Activated T-helper 17 cell treated with anti-CD3 and anti-CD28 coated beads, Interleukin-2, amount 50 U/mL, for 72 hours (primary cell): ENCODE measurements at places on chromosomes 12 and 14.

DNA sequence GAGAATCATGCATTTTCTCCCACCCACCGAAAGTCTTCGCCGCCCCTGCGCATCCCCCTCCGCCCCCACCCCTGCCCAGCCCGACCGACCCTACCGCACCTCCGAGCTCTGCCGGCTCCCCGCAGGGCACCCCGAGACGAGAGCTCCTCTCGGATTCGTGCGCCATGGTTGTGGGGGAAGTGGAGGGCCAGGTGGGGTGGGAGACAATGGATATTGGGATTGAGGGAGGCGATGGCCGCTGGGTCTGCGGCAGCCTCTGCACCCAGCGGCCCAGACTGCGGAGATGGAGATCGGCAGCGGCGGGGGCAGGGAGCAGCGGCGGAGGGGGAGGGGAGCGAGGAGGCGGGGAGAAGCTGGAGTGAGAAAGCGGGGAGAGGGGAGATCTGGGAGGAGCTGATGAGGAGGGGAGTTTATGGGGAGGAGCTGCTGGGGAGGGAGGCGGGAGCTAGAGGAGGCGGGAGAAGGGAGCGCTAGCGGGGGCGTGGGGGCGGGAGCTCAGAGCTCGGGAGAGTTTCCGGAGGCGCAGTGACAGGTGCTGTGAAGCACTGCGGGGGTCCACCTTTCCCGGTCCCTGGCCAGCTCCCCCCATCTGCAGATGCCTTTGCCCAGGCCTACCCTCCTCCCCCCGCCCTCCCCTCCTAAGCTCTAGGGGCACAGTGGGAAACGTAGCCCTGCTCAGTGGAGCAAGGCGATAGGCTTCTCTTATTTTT lies at the start of gene SALL2:
SALL2 (minus strand) TSS at position 385 of the 710 bp plus-strand sequence; CDS start at position 166, 219 bp downstream.
- H3K4me1 ChIP-seq, result peaks cover 5% of the 10 kb centered on the region
- no peaks in the 10 kb centered on the region for H3K36me3 ChIP-seq
- no peaks in the 10 kb centered on the region for H3K27me3 ChIP-seq
- H3K27ac ChIP-seq, result peak within 1 kb of the TSS; percentile 69
- H3K4me3 ChIP-seq, result peak within 1 kb of the TSS; percentile 81

DNA sequence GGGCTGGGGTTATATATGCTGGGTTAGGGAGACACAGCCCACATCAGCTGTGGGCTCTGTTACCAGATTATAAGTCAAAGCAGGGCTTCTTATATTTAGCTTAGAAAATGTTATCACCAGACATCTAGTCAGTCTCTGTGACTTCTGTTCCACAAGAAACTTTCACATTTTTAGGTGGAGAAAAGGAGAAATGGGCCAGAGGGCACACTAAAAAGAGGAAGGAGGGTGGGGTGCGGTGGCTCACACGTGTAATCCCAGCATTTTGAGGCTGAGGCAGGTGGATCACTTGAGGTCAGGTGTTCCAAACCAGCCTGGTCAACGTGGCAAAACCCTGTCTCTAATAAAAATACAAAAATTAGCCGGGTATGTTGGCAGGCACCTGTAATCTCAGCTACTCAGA lies 28.0 kb upstream of the SLC38A1 start:
- H3K4me1 ChIP-seq, result no peaks in the 10 kb centered on the region

DNA sequence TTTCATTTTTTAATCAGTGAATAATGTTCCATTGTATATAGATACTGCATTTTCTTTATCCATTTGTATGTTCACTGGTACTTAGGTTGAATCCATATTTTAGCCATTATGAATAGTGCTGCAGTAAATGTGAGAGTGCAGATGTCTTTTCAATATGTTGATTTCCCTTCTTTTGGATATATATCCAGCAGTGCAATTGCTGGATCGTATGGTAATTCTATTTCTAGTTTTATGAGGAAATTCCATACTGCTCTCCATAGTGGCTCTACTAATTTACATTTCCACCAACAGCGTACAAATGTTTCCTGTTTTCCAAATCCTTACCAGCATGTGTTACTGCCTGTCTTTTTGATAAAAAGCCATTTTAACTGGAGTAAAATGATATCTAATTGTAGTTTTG lies 288.5 kb upstream of the GARIN2 start:
- no peak for ATAC-seq
- H3K4me1 ChIP-seq, result no peaks in the 10 kb centered on the region
- H3K27me3 ChIP-seq, result no peaks in the 10 kb centered on the region
- H3K4me3 ChIP-seq, result no peak overlapping the region

DNA sequence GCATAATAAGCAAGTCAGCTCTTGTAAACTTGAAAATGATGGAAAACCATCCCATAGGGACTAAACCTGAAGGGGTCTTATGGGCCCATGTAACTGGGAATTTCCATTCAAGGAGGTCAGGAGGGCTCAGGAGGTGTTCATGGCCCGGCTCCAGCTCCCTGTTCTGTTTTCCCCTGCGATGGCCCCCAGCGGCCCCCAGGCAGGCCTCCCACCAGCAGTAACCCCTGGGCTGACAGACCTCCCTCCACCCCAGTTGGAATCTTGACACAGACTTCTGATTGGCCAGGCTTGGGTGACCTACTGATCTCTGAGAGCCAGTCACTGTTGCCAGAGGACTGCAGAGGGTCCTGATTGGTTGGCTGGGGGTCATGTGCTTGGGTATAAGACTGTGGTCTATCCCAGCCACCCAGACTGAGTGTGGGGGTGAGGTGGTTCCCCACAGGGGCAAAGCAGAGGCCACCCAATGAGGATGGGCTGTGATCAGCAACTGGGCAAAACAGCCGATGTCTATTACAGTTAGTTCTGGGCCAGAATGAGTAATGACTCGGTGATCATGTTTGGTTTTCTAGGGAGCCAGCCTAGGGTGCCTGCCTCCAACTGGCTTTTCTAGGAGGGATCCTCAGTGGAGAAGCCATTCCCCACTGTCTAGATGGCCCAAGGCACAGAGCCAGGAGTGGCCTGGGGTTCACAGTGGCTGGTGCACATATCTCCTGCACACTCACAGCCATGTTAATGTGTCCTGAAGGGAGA lies 27.0 kb downstream of the RHOF start:
- no peak overlapping the region for H3K27ac ChIP-seq
- ATAC-seq, result peak; percentile 65
- no peaks in the 10 kb centered on the region for H3K27me3 ChIP-seq
- H3K4me3 ChIP-seq, result no peak overlapping the region
- H3K4me1 ChIP-seq, result peaks cover 4% of the 10 kb centered on the region

GRCh38 chr14:43903209-43903608 lies 603.9 kb downstream of the FSCB start:
- H3K36me3 ChIP-seq, result no peaks in the 10 kb centered on the region
- H3K4me3 ChIP-seq, result no peak overlapping the region
- H3K4me1 ChIP-seq, result no peaks in the 10 kb centered on the region
- H3K27me3 ChIP-seq, result no peaks in the 10 kb centered on the region

DNA sequence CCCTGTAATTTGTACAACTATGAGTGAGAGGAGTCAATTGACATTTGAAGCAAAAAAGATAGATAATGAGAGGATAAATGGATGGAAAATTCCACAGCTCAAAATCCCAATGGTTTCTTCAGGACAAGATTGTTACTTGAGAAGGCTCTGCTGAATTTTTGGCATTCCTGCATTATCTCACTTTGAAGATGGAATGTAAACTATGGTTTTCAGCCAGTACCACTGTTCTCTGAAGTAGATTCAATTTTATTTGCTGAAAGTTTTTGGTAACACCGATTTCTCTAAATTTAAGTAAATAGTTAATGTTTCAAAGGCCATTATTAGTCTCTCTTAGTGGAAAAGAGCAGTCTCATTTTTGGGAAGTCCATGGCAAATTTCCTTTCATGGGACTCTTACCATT lies 121.9 kb upstream of the SLC38A2 start:
- H3K27ac ChIP-seq, result no peak overlapping the region
- H3K27me3 ChIP-seq, result no peaks in the 10 kb centered on the region
- H3K4me3 ChIP-seq, result no peak overlapping the region

DNA sequence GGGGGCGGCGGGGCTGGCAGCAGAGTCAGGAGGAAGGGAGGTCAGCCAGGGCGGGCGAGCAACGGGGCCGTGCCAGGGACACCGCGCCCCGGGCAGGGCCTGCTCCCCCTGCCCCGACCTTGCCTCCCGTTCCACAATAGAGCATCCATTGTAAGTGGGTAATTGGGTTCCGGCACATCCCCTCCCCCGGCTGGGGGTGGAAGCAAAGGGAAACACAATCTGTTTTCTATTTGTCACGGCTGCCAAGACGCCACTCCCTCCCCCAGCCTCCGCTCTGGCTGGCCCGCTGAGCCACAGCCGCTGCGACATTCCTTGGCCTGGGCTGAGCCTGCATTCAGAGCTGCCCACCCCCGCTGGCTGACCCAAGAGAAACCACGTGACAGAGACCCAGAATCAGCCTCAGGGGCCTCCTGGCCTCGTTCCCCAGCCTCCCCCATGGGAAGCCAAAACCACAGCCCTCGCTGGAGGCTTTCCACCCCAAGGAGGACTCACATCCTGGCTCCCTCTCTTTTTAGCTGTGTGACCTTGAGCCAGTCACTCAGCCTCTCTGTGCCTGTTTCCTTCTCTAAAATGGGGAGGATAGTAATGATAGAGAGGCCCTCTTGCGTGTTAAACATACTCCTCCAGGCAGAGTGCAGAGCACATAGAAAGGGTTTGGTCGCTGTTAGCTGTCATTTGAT lies 117.6 kb downstream of the SCARB1 start:
- H3K4me1 ChIP-seq, result peaks cover 5% of the 10 kb centered on the region
- H3K4me3 ChIP-seq, result no peak overlapping the region
- H3K36me3 ChIP-seq, result no peaks in the 10 kb centered on the region
- no peak overlapping the region for H3K27ac ChIP-seq

DNA sequence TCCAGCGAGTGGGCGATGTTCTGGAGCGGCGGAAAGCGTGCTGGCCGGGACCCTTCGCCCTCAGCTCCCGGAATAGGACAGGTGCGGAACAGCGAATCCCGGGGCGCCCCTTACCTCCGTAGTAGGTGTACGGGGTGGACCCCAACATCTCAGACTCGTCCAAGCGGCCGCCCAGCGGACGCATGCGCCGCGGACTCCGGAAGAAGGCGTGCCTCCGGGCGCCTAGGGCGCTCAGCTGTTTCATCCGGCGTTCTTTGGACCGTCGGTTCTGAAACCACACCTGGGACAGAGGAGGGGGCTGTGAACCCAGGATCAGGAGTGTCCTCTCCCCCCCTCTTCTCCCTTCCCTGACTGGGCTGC lies 4.5 kb downstream of the LHX5 start:
- H3K4me3 ChIP-seq, result peak overlapping the region; percentile 40
- peaks cover 12% of the 10 kb centered on the region for H3K36me3 ChIP-seq
- H3K27me3 ChIP-seq, result peaks cover 49% of the 10 kb centered on the region
- no peak for ATAC-seq
- peaks cover 17% of the 10 kb centered on the region for H3K4me1 ChIP-seq
- H3K27ac ChIP-seq, result no peak overlapping the region

DNA sequence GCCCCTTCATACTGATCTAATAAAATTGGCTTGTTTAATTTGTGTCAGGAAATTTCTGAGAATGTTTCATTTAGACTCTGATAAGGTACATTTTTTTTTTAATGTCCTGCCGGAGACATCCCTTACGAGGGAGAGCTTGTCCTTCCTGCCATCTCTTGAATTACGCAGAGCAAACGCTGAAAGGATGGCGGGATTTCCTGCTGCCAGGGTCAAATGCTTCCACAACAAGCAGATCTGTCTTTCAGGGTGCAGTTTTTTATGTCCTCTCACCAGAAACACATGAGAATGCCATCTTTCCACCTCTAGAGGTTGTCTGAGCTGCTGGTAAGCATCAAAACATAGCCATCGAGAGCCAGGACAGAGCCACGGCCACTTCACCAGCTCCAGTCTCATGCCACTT lies 126.8 kb upstream of the ARHGAP5 start:
- H3K4me1 ChIP-seq, result peaks cover 8% of the 10 kb centered on the region
- H3K4me3 ChIP-seq, result no peak overlapping the region
- H3K27ac ChIP-seq, result peak overlapping the region; percentile 69
- no peak for ATAC-seq
- H3K36me3 ChIP-seq, result no peaks in the 10 kb centered on the region
- H3K27me3 ChIP-seq, result no peaks in the 10 kb centered on the region

DNA sequence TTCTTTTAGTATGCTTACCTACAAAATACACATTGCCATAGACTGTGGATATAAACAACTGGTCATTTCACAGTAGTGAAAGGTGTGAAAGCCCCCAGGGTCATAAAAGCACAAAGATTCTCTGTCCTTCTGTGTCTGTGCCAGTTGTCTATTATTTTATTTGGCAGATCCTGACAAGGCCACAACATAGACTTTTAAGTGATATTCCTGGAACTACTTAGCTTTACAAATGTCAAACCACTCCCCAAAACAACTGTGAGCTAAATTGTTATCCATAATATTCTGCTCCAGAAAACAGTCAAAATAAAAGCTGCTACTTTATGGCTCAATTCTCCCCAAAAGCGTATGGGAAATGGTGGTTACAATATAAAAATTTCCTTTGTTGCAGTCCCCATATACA lies 172.1 kb downstream of the SEC23A start:
- peaks cover 5% of the 10 kb centered on the region for H3K27me3 ChIP-seq
- H3K27ac ChIP-seq, result no peak overlapping the region
- H3K36me3 ChIP-seq, result no peaks in the 10 kb centered on the region
- ATAC-seq, result no peak

GRCh38 chr14:91202234-91202974 lies 42.1 kb downstream of the GPR68 start:
- ATAC-seq, result peak; percentile 57
- H3K27me3 ChIP-seq, result no peaks in the 10 kb centered on the region
- H3K4me1 ChIP-seq, result peaks cover 6% of the 10 kb centered on the region
- H3K4me3 ChIP-seq, result peak overlapping the region; percentile 0

DNA sequence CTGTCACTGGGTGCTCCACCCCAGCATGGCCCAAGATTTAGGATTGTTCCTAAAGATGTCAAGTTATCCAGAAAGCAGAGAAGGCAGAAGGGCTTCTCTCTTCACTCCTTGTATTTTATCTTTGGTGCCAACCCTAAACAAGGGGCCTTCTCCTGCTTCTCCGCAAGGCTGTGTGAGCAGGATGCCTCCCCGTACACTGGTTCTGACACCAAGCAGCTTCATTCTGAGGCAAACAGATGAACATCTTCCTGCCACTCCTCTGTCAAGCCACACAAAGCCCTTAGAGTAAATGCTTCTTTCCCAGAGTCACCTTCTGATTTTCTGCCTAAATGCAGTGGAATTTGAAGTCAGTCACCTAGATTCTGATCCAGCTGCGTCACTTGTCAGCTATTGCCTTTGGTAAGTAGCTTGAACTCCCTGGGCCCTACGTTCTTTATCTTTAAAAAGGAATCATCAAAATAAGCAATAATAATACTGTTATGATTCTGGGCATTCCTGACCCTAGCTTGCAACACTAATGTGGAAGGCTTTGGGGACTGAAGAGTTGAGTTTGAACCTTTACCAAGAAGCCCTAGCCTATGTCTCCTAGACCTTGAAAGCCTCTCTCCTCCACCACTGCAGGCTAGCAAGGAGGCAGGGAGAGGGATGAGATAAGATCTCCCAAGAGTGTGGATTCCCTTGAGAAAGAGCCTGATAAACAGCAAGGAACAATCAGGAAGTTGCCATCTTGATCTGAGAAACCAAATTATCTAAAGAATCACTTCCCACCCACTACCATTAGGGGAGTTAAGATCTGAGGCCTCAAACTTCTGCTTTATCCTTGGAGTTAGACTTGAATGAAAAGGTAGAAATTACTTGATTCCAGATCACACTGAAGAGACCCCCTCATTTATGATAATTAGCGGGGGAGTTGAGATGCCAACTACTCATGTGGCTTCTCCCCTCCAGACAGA lies 5.7 kb downstream of the KRT73 start:
- H3K4me3 ChIP-seq, result no peak overlapping the region
- H3K4me1 ChIP-seq, result peaks cover 19% of the 10 kb centered on the region
- no peak overlapping the region for H3K27ac ChIP-seq
- no peaks in the 10 kb centered on the region for H3K36me3 ChIP-seq
